Astrocyte of the spinal cord (primary cell): ENCODE measurements at places on chromosomes 2 and 18.

DNA sequence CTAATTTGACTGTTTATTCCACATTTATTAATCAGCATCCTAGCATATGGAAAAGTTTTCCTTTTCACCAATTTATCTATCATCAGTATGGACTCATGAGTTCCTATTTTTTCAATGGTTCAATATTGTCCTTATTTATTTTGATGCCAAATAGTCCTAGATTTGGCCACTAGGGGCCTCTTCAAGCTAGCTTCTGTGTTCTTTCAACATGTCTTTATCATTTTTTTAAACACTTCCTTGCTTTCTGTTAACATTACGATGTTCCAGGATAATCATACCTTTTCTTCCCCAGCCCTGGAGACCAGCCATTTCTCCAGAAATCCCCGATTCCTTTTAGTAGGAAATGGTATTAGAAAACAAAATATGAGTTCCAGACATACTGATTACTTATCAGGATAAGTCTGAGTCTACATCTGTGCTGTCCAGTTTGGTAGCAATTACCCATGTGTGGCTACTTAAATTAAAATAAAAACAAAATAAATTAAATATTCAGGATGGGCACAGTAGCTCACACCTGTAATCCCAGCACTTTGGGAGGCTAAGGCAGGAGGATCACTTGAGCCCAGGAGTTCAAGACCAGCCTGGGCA lies 70.6 kb downstream of the RPE start:
- DNase-seq: peak; percentile 74

DNA sequence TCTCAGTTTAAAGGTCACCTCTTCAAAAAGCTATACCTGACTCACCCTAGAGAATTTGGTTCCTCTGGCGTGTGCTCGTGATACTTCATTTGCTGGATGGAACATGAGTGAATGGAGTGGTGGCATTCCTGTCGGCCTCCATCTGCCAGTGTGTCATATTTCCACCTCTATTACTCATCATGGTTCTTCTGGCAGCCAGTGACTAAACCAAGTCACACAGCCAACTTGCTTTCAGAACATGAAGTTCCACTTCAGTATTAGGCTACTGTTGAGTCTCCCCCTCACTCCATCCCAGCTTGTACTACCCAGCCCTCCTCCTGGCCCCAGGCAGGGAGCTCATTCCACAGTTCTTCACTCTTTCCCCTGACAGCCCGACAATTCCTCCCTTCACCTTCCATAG lies 169.8 kb downstream of the MREG start:
- peak; percentile 87 for DNase-seq

DNA sequence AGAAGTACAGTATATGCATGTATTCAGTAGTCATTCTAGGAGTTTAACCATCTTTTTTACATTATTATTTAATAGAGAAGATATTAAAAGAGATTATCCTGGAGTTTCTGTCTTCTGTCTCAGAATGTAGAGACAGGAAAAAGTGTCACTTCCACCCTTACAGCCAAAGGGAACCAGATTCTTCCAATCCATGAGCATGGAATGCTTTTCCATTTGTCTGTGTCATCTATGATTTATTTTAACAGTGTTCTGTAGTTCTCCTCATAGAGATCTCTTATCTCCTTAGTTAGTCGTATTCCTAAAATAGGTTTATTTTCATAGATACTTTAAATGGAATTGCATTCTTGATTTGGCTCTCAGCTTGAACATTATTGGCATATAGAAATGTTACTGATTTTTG lies 959.5 kb upstream of the PIK3C3 start:
- no peak for DNase-seq

GRCh38 chr2:182081602-182082260 lies 96.1 kb downstream of the PPP1R1C start:
- DNase-seq: no peak

- DNase-seq: peak; percentile 81
These were observed 22.8 kb upstream of the DNAH6 start for GRCh38 chr2:84493514-84493913.

DNA sequence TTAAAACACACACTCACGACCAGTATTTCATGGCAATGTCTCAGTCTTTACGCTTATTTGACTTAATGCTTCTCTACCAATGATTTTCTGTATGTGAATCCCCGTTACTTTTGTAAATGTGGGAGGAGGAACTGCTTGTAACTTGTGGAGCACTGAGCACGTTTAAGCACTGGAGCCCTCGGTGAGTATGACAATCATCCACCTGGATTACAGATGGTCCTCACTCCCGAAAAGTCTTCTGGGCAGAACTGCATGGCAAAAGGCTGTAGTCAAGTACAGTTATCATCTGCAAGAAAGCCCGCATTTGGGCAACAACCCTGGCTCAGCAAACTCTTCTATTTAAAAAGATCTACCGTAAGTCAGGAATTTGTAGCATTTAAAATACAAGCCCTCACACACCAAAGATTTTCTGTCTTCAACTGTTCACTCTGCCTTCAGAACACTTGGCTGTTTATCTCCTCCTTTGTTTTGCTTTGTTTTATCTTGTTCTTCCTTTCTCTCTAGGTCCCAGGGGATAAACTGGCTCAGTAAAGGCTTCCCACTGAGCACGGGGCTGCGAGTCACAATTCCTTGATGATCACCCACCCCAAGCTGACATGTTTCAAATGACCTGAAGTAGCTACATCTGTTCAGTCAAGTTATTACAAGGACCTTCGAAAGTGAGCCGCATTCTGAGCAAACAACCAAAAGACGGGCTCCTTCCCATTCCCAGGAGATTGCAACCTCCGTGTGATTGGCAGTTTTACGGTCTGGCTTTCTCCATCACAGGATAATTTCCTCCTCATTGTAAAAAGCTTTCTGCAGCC lies 102.2 kb downstream of the DLGAP1 start:
- DNase-seq: no peak
